Myocyte (in vitro differentiated cells): ENCODE measurements at places on chromosomes 7 and 10.
A peak's percentile ranks its signal among the peaks of the same experiment; 100 is the strongest.

DNA sequence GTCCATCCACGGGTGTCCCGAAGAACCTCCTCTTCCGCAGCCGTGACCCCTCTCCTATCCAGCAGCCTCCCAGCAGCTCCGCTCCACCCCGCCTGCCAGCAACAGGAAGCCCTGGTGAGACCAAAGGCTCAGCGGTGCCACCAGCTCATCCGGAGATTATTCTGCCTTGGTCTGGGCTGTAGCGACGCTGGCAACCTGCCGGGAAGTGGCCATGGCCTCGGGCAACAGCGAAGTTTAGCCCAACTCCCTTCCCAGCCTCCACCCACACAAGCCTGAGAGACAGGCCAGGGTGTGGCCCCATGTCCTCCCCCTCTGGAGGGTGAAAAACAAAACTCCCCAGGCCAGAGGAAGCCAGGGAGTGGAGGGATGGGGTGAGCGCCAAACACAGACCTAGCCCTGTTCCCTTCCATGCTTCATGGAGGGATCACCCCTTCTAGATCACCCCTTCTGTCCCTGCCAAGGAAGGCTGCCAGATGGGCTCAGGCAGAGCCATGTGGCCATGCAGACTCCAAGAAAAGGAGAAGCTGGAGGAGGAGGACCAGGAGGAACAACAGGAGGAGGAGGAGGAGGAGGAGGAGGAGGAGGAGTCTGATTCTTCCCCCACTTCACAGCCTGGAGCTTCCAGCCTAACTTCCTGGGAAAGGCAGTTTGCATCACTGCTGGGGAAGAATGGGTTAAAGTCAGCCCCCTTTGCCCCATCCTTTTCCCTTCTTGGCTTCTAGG is 918 bp downstream of the CALHM2 start:
- DNase-seq, result peak; percentile 72

DNA sequence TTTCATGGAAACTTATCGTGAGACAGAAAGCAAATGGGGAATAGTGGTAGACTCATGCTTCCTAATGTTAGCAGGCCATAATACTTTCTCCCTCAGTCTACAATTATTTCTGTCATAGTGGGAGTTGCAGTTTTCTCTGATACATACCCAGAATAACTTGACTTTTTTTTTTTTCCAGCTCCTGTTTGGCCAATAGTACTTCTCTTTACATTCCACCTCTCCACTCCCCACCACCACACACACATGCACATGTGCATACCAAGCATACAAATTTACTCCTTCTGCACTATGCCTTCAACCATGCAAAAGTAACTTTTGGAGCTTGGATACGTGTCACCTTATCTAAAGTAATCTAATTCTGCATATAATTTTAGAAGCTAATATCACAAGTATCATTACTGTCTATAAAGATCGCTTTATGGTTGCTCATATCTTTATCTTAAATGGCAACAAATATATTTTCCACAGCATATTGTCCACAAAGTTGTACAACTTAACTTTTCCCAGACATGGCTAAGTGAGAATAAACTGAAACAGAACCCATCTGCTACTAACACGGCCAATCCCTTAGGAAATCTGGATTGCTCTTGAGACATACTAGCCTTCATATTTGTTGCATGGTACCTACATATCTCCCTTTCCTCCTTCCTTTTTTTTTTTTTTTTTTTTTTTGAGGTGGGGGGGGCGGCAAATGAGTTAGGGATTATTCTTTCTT is 49.0 kb downstream of the TES start:
- DNase-seq, result no peak

- DNase-seq, result no peak
Observed at GRCh38 chr10:7696545-7696944, 6.6 kb upstream of the ITIH2 start.

DNA sequence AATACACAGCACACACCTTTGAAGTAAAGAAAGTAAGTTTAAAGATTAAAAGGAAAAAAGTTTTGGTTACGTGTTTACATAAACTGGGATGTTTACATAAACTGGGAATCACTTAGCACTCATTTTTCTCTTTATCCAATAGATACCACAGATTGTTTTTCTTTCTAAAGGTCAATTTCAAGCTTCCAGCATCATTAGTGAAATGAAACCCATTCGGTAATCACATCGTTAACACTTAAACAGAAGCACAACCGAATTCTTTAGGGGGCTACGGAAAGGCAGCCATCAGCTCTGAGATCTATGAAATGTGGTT is 1.1 kb downstream of the ODAD2 start:
- DNase-seq, result no peak

GRCh38 chr7:3176112-3177000 is 124.7 kb upstream of the SDK1 start:
- DNase-seq, result no peak

GRCh38 chr10:103843854-103844570 is 11.4 kb downstream of the SH3PXD2A start:
- DNase-seq, result peak; percentile 76

GRCh38 chr10:1115607-1115955 is 59.4 kb downstream of the WDR37 start:
- DNase-seq, result no peak

DNA sequence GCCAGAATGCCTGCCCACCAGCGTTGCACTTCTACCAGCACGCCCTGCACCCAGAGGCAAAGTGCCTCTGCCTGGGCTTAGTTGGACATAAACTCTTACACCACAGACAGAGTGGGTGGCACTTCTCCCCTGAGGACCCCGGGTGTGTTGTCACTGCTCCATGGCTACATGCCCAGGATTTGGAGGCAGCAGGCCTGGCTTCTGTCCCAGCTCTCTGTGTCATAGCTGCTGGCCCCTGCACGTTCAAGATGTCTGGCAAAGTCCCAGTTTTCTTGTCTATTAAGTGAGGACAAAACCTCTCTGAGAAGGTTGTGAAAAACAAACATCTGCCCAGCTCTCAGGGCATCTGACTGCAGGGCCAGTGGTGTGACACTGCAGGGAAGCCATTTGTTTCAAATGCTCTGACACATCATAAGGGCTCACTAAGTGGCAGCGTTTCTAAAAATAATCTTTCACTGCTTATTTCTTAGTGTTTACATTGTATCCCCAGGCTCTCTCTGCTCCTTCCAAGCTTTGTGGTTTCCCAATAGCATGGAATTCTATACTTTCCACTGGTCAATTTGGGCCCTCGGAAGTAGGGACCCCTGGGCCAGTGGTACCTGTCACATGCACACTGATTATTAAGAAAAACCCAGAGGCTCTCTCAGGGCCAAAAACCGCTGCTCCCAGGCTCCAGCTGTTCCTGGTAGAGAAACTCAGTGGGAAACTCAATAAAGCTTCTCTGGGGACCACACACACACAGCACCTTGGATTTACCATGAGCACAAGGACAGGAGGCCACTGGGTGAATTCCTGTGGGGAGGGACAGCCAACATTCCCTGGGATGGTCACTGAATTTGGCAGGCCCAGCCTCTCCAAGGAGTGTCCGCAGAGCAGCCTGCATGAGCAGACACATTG is 86.2 kb upstream of the ANLN start:
- DNase-seq, result peak; percentile 99

DNA sequence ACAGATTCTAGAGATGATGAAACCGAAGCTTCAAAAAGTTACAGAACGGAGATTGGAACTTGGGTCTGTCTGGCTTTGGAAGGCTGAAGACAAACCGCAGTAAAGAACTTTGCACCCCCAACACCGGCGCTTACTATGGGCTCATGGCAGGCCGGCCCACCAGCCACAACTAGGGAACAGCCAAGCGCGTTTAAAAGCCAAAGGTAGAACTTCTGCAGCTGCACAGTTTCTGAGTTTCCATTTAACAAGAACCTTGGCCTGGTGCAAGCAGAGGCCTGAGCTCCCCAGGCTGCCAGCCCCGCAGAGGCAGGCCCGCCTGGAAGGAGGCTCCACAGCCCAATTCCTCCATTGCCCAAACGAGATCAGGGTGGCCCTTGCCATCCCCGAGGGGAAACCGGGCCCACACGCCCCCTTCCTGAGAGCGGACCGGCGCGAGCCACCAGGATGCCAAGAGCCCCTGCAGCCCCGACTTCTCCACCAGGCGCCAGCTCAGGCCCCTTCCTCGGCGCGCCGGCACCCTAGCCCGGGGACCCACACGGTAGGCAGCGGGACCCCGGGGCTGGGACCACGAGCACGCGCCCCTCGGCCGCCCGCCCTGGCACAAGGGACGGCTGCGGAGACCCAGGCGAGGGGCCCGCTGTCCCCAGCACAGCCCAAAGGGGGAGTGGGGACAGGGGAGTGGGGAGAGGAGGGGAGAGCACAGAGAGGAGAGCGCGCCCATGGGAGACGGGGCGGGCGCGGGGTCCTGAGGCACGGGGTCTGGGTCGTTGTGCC is 566 bp downstream of the MAD1L1 start:
- peak; percentile 14 for DNase-seq

- DNase-seq, result no peak
Observed at GRCh38 chr10:61860964-61861758, 40.3 kb upstream of the ARID5B start.

DNA sequence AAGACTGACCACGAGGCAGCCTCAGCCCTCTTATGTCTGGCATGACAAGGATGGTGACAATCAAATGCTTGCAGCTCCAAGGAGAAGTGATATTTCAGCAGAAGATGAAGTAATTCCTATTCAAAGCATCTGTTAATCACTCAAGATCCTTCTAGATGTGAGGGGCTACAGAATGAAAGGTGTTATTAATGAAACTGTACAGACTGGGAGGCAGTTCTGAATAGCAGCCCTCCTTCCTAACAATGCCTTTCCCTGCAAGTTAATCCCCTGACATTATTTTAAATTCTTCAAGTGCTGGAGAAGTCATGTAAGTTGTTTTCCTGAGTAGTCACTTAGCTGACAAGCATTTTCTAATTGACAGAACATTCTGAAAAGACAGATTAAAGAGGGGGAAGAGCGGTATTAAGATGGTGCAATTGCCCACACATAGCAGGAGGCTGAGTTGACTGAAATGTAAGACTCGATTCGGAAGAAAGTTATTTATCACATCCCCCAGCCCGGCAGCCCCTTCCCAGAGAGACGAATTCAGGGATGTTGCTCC is 300.8 kb downstream of the GRID1 start:
- no peak for DNase-seq

DNA sequence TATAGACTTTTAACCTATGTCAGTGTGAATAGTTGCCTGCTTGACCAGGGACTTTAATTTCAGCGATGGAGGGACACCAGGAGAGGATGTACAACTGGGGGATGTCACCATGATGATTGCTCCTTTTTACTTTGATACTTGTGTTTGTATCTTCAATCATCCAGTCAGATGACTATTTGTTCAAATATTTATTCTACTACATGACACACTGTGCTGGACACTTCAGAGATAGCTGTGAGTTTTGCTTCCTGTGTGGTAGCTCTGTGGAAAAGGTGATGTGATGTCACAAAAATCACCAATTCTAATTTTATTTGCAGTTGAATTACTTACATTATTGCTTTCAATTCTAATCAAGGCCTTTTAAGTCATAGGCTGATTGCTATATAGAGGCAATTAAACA is 62.7 kb upstream of the CREB5 start:
- DNase-seq, result no peak

GRCh38 chr7:51317582-51317910 is 937 bp upstream of the COBL start:
- no peak for DNase-seq

- DNase-seq, result no peak
Observed at GRCh38 chr10:16765509-16766375, 51.5 kb downstream of the RSU1 start.
